Stimulated activated CD4-positive, alpha-beta T cell treated with anti-CD3 and anti-CD28 coated beads, Interleukin-1b, Interleukin-23, amount 100 ng/mL, for 1 hour (primary cell): ENCODE measurements at places on chromosomes 6 and 20.

- DNase-seq = peak; percentile 19
Observed at GRCh38 chr6:138001750-138002349, 105.4 kb downstream of the PERP start.

- peak; percentile 29 for DNase-seq
Observed at GRCh38 chr20:46013829-46014516, 5.3 kb downstream of the MMP9 start.

GRCh38 chr6:24536466-24536865 lies 41.7 kb downstream of the ALDH5A1 start:
- no peak for DNase-seq

GRCh38 chr20:48126227-48126740 lies 341.0 kb upstream of the SULF2 start:
- no peak for DNase-seq

- DNase-seq = no peak
Observed at GRCh38 chr20:41938353-41938752, 320.2 kb upstream of the CHD6 start.

DNA sequence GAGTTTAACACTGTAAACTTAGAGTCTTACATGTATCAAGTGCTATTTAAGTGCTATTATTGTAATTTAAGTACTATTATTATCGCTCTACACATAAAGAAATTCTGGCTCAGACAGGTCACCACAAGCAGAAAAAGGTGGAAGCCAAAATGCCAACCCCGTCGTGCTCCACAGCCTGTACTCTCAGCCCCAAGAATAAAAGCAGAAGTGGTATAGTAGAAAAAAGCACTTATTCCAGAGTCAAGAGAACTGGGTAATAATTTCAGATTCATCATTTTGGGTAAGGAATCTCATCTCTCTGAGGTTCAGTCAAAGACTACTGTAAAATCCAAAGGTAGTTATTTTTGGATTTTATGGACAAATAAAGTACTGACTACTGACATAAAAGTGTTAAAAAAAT lies 943 bp downstream of the ZUP1 start:
- no peak for DNase-seq

GRCh38 chr20:48599106-48599747 lies 228.6 kb downstream of the PREX1 start:
- DNase-seq = no peak

GRCh38 chr6:83258517-83258916 lies 65.4 kb downstream of the RWDD2A start:
- no peak for DNase-seq

DNA sequence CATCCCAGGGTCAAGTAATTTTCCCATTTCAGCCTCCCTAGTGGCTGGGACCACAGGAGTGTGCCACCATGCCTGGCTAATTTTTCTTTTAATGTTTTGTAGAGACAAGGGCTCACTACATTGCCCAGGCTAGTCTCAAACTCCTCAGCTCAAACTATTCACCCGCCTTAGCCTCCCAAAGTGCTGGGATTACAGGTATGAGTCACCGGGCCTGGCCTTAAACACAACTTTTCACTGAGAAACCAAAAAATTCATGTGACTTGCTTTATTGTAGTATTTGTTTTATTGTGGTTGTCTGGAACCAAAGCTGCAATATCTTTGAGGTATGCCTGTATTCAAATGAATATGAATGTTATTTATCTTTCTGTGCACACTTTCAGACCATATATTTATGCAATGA lies 72.2 kb downstream of the RWDD2A start:
- DNase-seq = no peak

- no peak for DNase-seq
Observed at GRCh38 chr6:22247916-22248482, 48.8 kb downstream of the PRL start.

GRCh38 chr6:169172456-169172855 lies 81.2 kb downstream of the THBS2 start:
- DNase-seq = no peak

- DNase-seq = no peak
Observed at GRCh38 chr6:148343047-148343782, 577 bp downstream of the SASH1 start.

DNA sequence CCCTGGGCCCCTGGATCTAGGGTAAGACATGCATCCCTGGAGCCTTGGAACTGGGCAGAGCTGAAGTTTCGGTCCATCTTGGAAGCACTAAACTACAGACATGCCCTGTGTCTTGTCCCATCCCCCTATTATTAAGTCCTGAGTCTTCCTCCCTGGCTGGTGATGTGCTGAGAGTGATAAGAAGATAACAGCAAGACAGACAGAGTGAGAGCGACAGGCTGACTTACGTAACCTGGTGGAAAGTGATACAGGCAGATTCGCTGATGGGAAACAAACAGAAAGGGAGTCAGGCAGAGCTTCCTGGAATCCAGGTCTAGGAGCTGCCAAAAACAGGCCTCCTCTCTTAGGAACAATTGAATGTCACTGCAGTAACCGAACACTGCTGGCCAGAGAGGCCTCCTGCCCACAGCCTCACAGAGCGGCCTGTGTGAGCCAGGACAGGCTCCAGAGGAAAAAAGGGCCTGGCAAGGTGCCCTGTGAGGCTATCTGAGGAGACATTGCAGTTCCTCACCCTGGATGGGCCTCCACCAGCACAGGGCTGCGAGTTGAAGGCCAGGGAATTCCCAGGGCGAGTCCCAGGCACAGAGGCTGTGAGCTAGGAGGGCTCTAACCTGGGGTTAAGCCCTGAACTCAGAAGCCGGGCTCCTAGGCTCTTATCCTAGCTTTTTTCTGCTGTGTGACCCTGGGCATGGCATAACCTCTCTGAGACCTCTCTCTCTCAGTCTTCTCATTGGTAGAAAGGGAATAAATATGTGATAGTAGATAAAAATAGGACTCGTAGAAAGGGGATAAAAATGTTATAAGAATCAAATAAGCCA lies 34.2 kb upstream of the B4GALT5 start:
- DNase-seq = no peak

GRCh38 chr6:152948150-152948768 lies 34.6 kb downstream of the FBXO5 start:
- no peak for DNase-seq

GRCh38 chr6:27474172-27474465 lies 1.2 kb upstream of the ZNF184 start:
- no peak for DNase-seq

DNA sequence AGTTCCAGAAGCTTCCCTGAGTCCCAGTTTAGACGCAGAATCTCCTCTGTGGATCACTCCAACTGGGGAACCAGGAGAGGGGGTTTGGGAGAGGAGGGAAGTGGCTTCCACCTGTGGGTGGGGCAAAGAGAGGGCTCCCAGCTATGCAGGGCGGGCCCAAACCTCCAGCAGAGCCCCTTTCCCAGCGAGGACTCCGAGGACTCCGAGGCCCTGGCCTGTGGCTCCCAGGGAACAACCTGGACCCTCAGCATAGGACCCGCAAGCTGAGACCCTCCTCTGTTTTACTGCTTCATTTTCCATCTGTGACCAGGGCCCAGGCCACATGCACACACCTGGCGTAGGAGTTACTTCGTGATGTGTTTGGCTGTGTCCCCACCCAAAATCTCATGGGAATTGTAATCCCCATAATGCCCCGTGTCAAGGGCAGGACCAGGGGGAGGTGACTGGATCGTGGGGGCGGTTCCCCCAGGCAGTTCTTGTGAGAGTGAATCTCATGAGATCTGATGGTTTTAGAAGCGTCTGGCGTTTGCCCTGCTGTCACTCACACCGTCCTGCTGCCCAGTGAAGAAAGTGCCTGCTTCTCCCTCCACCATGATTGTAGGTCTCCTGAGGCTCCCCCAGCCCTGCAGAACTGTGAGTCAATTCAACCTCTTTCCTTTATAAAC lies 27.9 kb downstream of the NTSR1 start:
- no peak for DNase-seq

DNA sequence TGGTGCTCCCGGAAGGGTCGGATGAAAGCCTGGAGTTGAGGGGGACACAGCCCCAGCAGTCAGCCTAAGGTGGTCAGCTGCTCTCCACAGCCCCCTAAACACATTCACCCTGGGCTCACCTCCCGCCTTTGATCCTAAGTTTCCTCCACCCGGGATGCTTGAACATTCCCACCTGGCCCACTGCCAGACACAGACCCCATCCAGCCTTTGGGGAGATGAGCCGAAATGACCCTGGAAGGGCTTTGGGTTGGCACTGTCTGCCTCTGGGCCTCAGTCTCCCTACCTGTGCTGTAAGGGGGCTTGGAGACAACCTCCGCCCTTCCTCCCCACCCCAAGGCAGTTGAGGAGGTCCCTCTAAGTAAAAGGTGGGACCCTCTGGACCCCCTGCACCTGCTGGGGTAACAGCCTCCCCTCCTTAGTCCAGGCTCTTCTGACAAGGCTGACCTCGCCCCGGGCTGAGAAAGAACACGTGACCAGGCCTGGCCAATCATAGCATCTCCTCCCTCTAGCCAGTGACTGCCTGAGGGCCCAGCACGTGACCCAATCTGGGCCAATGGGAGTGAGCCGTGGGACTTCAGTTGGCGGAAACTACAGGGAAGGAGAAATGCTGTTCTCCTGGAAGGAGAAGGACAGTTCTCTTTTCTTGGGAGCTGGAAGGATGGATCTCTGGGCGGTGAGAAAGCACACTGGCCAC lies 16.9 kb upstream of the UBE2V1 start:
- no peak for DNase-seq

DNA sequence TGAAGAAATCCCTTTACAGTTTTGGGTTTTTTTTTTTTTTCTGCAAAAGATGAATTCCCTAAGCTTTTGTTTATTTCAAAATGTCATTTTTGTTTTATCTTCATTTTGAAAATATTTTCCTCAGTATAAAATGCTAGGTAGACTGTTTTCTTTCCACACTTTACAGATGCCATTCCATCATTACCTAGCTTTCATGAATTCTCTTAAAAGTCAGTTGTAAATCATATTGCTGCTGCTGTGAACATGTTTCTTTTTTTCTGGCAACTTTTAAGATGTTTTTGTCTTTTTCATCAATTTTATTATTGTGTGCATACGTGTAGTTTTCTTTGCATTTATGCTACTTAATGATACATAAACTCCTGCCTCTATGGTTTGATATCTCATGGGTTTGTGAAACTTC lies 168.3 kb downstream of the FAXC start:
- no peak for DNase-seq

DNA sequence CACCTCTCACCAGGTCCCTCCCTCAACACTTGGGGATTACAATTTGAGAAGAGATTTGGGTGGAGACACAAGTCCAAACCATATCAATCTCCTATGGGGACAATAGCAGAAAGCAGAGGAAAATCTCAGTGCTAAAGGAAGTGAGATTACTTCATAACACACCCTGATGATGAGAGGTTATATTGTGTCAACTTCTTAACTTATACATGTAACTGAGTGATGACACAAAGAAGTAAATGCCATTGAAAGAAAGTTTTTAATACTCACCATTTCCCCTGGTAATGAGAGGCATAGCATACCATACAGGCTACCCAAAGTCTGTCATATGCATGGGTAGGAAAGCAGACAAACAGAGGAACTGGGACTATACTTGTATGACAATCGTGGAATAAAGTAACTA lies 137.2 kb downstream of the MMUT start:
- DNase-seq = no peak

GRCh38 chr6:125431971-125432370 lies 130.2 kb upstream of the HDDC2 start:
- no peak for DNase-seq

DNA sequence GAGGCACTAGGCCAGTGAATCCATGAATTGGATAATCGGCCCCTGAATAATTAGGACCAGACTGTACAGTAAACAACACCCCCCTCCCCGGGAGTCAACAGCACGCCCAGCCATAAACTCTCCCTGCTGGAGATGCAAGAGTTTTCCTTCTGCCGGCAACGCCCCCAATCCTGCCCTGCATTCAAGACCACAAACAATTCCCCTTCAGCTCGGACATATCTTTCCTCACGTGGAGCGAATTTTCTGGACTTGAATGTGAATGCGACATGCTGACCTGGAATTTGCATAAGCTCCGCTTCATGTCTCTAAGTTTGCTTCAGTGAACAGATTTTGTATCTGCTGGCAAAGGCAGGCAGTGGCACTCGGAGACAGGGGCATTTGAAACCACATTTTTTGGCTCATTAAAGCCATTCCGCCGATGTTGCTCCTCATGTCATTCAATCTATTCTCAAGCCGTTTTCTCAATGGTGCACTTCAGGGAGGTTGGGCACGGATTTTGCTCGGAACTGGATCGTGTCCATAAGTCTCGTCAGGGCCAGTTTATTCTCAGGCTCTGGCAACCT lies 38.0 kb upstream of the GMPR start:
- DNase-seq = no peak

GRCh38 chr6:112286500-112287144 lies 32.3 kb upstream of the LAMA4 start:
- DNase-seq = no peak

- DNase-seq = no peak
Observed at GRCh38 chr20:25008388-25009217, 16.1 kb upstream of the APMAP start.

DNA sequence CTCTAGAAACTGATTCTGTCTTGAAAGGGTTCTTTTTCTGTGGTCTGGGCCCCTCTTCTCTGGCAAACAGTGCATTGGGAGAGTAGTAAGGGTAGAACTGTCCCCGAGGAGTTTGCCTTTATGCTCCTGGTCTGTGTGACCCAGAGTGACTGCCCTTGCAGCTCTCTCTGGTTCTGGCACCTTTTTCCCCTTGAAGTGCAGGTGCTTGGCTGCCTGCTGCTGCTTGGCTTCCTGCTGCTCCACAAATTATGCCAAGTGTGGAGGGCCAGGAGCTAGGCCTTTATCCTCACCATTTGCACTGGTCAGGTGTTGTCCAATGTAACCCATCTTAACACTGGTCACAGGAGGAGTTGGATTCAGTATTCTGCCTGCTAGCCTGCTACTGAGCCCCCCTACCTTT lies 11.2 kb downstream of the KIZ start:
- no peak for DNase-seq

GRCh38 chr6:161436106-161436876 lies 162.4 kb upstream of the AGPAT4 start:
- DNase-seq = no peak

DNA sequence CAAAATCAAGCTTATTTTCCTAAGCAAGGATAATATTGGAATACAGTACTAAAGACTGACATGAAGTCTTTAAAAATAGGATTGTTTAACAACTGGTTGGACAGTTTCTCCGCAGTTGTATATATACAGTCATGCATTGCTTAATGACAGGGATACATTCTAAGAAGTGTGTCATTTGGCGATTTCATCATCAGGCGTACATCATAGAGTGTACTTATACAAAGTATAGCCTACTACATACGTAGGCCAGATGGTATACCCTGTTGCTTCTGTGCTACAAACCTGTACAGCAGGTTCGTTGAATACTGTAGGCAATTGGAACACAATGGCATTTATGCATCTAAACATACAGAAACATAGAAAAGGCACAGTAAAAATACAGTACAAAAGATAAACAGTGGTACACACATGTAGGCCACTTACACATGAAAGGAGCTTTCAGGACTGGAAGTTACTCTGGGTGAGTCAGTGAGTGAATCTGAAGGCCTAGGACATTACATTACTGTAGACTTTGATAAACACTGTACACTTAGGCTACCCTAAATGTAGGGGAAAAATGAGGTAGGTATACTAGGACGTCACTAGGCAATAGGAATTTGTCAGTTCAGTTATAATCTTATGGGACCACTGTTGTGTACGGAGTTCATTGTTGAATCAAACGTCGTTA lies 20.1 kb downstream of the HECA start:
- DNase-seq = no peak

GRCh38 chr6:43240950-43241349 lies 2.3 kb upstream of the TTBK1 start:
- DNase-seq = no peak
